ENCODE measurements at places on chromosomes 1 and 21.

DNA sequence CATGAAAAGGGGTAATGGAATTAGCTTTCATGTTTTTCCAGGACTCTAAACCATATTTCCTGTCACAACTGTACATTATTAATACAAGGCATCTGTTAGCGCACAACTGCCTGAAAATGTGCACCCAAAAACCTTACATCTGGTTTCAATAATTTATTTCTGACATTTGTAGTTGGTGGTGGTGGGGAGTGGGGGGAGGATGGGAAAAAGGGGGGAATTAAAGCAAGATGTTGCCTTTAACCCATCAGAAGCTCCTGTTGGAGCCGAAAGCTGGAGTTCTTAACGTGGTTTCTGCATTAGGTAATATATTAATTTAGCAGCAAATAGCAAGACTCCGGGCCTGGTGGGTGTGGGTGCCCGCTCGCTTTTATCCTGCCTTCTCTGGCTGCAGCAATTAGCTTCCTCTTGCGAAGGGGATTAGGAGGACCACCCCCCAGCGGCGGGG, 36.9 kb upstream of the HHAT start:
- DNase-seq: no peak

GRCh38 chr1:70667494-70668170, 256.6 kb downstream of the CTH start:
- DNase-seq: no peak

DNA sequence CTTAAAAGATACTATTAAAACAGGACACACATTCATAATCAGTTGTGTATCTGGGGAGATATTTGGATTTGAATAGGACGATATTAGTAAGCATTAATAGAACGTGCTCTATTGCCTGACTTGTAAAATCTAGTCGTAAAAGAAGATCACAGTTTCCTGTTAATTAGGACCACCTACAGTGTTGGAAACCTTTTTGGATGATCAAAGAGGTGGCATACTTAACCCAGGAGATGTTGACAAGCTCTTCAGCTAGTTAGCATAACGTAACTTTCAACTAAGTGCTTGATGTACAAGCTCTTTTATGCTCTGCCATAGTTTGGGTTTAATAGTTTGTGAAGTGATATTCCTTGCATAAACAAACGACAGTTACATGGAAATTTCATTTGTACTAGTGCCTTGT, 293.3 kb upstream of the NR5A2 start:
- DNase-seq: no peak

GRCh38 chr1:17564458-17565393, 25.2 kb downstream of the ARHGEF10L start:
- no peak for DNase-seq

DNA sequence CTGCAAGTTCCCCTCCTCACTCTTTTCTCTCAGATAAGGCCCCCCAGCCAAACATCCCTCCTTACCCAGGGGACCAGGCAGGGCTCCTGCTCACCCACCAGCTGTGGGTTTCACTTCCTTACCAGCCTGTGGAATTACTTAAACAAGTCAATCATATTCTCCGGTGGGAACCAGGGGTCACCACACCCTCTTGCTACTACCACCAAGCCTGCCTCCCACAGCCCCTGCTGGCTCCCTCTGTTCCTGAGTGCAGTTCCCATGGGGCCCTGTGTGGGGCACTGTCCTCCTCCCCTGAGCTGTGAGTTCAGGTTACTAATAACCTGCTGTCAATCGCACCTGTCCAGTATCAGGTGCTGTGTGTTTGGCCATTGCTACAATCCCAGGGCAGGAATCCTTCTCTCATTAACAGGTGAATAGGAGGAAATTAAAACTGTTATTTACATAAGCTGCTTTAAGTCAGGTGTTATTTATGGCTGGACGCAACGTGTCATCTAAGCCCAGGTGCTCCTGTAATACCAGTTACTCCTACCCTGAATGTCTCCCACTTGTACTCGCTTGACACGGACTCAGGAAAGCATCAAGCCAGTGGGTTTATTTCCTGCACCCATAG, 53.1 kb upstream of the LBR start:
- DNase-seq: no peak

DNA sequence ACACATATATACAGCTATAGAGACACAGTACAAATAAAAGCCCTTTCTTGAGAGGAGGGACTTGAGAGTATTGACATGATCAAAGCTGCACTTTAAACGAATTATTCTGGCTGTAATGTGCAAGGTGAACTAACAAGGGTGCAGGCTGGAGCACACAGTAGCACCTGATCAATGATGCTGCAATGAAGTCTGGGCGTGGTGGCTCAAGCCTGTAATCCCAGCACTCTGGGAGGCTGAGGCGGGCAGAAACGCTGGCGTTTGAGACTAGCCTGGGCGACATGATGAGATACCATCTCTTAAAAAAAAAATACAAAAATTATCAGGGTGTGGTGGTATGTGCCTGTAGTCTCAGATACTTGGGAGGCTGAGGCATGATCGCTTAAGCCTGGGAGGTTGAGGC, 14.1 kb upstream of the CTH start:
- DNase-seq: no peak

- peak; percentile 24 for DNase-seq
Observed at GRCh38 chr1:180579961-180580611, 21.3 kb downstream of the OVAAL start.

DNA sequence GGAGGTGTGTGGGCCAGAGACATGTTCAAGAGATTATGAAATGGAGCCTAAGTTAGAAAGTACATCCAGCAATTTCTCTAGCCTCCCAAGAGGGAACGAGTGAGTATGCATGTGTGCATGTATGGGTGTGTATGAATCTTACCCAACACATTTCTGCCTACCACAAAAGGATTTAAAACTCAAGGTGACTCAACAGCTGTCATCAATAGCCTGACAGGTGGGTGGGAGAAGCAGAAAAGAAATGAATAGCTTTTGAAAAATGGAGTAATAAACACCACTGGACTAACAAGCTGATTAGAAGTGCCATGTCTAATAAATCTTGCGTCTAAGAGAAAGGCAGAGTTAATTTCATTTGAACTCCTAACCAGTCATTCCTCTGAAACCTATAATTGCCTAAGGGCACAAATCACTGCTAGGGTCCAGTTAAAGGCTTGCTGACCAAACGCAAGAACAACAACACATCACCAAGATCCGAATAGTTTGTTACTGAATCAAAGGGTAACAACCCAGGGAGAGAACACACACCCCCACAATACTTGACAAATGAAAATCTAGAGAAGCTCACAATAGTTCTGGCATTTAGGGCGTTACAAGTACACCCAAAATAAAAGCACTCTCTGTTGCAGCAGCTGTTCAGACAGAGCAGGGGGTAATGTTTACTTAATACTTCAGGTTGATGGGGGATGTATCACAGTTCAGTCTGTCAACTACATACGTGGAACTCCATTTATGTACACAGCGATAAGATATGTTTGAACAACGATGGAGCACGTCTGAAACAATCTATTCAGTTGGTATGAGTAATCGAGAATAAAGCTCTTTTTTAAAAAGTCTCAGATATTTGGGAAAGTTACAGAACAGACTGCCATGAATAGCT, 1.4 kb downstream of the KIAA0319L start:
- peak; percentile 52 for DNase-seq

- DNase-seq: no peak
Observed at GRCh38 chr1:223156343-223156742, 13.3 kb upstream of the TLR5 start.

DNA sequence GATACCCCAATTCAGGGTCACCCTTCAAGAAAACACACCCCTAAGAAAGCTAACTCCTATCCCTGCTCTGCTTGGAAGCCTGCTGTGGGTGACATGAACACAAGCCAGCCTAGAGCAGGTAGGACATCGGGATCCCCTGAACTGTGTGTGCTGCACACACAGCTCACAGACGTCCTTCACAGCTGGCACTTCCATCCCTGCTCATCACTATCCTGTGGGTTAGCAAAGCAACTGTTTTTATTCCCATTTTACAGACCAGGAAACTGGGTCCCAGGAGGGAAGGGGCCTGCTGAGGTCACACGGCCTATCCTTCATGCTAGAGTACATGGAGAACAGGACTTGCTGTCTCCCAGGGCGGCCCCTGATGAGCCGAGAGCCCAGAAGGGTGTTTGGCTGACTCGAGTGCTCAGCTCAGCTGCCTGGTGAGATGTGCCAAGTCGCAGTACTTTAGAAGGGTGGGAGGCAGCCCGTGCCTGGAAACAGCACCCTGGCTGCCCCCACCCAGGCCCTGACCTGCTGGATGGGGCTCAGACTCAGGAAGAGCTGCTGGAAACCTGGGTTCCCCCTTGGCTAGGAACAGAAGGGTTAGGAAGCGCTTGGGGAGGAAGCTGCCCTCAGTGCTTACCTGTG, 28.3 kb upstream of the BTG2 start:
- no peak for DNase-seq

DNA sequence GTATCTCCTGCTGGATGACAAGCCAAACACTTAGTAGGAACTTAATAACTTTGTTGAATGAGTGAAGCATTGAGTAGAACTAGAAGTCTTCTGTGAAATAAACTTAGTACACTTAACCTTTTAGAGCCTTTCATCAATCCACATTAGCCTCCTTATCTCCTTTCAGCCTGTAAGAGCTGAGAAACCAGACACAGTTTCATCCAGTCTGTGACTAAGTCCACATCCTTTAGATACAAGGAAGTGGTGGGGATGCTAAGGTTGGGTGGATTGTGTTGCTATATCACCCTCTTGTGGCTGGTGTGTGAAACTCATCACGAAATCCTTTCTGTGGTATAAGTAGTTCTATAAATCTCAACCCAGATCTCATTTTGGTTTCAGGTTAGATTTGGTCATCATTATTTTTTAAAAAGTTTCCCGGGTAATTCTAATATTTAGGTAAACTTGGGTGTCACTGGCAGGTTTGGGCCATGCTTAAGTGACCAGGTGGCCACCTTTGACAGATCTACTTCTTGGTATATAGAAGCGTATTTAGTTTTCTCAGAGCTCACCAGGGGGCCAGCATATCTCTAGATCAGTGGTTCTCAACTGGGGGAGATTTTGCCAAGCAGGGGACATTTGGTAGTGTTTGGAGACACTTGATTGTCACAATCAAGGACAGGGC, 27.8 kb upstream of the CD84 start:
- peak; percentile 69 for DNase-seq

GRCh38 chr1:68706639-68707317, 209.9 kb upstream of the DEPDC1 start:
- no peak for DNase-seq

- DNase-seq: no peak
Observed at GRCh38 chr21:29030909-29031308, 6.4 kb downstream of the USP16 start.

DNA sequence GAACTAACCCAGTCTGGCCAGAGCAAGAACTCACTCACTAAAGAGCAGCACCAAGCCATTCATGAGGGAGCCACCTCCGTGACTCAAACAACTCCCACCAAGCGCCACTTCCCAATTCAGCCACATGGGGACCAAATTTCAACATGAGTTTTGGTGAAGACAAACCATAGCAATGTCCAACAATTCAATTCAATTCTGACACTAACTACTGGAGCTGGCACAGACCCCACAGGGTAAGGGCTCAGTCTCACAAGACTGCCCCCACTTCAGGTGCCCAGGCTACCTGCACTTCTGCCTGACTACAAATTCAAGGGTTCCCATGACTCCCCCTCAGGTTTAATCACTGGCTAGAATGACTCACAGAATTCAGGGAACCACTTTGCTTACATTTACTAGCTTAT, 48.8 kb upstream of the RAP1A start:
- DNase-seq: peak; percentile 55

DNA sequence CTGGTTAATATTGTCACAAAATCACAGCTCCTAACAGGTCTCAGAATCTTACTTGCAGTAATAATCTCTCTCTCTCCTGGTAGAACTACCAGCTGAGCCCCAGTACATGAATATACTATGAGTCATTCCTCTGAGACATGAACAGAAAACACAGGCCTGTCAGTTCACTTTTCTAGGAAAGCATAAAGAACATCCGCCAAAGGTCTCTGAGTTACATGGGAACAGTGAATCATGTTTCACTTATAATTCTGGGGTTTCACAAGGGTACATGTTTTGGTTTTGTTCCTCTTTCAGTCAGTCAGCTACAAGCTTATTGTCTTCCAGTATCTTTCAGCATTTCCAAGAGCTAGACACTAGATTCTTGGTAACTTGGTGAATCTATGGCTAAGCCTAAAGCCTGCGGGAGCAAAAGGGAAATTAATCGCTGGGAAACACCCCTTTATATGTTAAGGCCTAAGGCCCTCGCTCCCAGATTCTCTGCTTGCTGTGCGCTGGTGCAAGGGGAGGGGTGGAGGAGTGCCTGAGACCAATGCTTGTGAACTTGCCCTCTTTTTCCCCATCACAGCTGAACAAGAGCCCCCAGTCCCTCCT, 31.7 kb downstream of the IFNGR2 start:
- peak; percentile 83 for DNase-seq

DNA sequence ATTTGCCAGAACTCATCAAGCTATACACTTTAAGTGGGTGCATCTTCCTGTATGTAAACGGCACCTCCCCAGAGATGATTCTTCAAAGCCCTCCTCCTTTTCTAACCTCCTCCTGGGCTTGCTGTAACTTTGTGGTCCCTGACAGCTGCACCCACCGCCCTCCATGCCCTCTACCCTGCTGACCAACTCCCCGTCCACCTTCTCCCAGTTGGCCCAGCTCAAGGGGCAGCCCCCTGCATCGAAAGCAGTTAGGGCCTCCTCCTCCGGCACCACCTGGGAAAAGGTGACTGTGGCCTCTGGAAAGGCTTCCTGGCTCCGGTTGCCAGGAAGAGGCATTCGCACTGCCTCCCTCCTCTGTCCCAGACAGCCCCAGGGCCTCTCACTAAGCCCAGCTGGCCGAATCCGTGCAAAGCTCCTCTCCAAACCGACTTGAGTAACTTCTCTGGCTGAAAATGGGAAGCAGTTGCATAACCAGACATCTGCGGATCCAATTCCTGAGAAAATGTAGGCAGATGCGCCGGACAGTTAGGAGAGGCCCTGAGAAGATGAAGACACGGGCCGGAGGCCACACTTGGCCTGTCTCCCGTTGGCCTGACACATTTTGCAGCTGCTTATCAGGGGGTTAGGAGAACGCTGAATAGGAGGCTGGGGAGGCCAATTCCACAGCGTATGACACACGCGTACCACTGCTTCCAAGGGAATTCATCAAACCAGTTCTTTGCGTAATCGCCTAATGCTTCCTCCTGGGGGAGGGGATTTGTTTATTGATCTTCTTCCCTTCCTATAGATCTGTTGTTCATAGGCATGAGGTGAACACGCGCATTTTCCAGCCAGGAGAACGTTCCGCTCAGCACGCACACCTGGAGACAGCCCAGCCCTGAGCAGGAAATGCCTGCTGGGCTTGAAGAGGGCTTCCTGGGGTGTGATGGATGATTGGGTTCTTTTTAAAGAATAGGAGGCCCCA, 48.7 kb upstream of the COL6A2 start:
- DNase-seq: peak; percentile 98

- no peak for DNase-seq
Observed at GRCh38 chr1:198086051-198086745, 70.6 kb upstream of the NEK7 start.

DNA sequence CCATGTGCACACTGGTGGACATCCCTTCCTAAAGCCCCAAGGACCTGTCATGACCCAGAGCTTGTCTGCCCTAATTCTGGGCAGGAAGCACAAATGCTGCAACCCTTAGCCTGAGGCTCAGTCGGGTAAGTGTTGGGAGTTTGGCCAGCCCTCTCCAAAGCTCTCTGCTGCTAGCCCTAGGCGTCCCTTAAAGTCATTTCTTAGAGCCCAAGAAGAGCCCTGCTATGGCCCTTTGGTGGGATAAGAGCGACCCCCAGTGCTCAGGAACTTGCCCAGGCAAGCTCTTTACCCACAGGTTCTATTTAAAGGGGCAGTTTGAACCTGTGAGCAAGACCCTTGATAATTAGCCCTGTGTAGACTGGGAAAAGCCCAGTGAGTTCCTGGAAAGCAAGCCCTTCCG, 356.8 kb downstream of the RRAGC start:
- no peak for DNase-seq
